ENCODE measurements at places on chromosomes 1 and 21.
A peak's percentile ranks its signal among the peaks of the same experiment; 100 is the strongest.

GRCh38 chr1:6727535-6727934 is 25.9 kb upstream of the DNAJC11 start:
- DNase-seq = peak; percentile 55

- no peak for DNase-seq
These were observed 96.6 kb downstream of the RIPK4 start for GRCh38 chr21:41670056-41670805.

- no peak for DNase-seq
These were observed 26.5 kb upstream of the KHDRBS1 start for GRCh38 chr1:31987135-31987619.

DNA sequence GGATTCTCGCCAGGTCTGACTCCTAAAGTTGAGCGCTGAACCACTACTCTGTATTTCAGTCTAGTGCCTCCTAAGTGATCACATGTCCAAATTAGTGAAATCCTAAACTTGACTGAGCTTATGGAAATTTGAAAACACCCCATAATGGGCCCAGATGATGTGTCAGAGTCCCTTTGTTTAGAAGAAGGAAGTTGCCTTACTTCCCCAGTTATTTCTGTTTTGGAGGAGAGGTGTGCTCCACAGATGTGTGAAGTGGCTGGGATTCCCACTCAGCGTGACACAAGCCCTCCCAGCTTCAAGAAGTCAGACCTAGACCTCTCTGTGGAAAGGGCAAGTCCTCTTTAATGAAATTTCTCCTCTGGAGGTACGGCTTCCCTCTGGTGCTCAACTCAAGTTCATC is 188.8 kb downstream of the TTLL7 start:
- no peak for DNase-seq

- peak; percentile 51 for DNase-seq
These were observed 4.5 kb downstream of the KCNJ9 start for GRCh38 chr1:160085686-160086455.

GRCh38 chr1:200230671-200231070 is 179.2 kb downstream of the ZNF281 start:
- DNase-seq = no peak

Data from amniotic epithelial cell (primary cell).